Left ventricle myocardium inferior (tissue), 1 donor: ENCODE measurements at places on chromosomes 1 and 21.

DNA sequence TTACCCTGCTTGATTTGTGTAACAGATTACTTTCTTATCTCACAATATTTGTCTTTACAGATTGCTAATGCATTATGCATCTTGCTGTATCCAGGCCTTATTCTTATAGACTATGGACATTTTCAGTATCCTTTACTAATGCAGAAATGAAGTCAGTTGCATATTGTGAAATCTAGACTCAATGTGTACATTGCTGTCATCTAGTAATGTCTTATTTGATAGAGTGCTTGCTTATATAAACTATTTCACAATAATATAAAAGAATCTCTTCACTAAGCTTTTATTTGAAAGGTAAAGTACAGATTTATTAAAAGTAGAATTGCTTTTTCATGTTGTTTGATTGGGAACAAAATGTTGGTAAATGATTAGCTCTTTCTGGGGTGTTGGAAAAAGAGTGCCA lies 39.6 kb downstream of the ALG6 start:
- DNase-seq, result no peak

DNA sequence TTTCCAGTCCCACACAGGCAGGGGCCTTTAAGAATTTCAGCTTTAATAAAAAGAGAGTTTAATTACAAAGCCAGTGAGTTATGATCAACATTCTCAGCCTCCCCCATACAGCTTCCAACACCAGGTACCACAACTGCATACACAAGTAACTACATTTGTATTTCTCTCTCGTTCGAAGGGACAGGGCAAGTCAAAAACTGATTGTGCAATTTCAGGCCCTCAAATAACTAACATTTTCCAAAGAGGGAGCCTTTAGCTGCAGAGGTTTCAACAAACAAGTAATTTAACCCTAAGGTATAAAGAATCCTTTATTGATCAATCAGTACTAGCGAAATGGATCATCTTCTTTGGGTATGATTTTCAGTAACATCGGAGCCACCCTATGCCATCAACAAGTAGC lies 142.4 kb downstream of the ZNF281 start:
- DNase-seq, result no peak

DNA sequence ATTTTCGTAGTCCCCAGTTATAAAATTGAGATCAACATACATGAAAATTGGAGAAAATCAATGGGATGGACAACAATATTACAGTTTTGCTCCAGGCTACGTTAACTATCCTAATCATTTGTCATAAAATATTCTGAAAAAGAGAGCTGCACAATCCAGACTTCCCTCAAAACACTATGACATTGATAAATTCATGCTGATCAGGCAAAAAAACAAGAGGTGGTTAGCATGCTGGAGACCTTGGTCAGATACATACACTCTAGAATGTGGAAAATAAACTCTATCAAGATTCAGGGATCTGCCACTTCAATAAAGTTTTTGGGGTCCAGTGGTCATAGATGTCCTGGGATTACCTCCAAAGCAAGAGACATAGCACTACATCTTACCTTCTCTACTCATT lies 32.5 kb upstream of the ARHGAP29 start:
- no peak for DNase-seq

DNA sequence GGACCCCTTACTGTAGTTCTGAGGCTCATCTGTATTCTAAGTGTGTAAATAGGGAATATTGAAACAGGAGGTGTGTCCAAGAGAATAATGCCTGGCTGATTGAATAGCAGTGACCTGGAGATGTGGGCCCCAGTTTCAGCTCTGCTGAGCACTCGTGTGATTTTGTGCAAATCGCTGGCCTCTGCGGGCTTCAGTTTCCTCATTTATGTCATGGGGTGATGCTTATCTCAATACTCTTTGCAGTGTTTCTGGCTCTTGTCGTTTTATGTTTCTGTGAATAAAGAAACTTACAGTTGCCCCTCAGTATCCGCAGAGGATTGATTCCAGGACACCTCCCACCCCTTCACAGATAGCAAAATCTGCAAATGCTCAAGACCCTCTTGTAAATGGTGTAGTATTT lies 5.0 kb downstream of the COG2 start:
- DNase-seq, result no peak

DNA sequence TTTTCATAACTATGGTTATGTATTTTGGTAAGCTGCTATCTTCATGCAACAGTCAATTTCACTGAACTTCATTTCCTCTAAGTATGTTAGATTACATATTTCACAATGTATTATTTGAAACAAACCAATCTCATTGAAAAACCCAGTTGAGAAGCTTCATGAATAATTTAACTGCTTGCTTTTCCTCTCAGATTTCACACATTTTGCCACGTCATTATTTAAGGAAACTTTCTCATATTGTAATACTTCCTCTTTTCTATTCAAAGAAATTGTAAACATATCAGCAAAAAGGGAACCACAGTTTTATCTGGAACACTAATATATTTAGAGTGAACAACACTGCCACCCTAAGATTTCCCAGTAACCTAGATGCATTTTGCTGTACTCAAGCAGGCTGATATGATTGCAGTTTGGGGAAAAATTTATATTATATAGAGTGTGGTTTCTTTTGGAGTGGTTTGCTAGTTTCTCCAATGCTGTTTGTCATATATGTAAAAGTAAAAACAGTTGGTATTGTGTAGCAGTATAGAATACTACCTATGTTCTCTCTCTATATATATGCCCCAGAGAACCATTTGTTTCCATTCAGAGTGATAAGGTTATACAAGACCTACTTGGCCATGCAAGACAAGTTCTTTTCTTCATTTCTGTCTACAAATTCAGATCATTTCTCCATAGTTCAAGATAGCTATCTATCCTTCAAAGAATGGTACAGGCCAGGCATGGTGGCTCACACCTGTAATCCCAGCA lies 28.4 kb upstream of the AHCTF1 start:
- no peak for DNase-seq

- DNase-seq, result no peak
These were observed 39.8 kb upstream of the TNR start for GRCh38 chr1:175783126-175783722.

DNA sequence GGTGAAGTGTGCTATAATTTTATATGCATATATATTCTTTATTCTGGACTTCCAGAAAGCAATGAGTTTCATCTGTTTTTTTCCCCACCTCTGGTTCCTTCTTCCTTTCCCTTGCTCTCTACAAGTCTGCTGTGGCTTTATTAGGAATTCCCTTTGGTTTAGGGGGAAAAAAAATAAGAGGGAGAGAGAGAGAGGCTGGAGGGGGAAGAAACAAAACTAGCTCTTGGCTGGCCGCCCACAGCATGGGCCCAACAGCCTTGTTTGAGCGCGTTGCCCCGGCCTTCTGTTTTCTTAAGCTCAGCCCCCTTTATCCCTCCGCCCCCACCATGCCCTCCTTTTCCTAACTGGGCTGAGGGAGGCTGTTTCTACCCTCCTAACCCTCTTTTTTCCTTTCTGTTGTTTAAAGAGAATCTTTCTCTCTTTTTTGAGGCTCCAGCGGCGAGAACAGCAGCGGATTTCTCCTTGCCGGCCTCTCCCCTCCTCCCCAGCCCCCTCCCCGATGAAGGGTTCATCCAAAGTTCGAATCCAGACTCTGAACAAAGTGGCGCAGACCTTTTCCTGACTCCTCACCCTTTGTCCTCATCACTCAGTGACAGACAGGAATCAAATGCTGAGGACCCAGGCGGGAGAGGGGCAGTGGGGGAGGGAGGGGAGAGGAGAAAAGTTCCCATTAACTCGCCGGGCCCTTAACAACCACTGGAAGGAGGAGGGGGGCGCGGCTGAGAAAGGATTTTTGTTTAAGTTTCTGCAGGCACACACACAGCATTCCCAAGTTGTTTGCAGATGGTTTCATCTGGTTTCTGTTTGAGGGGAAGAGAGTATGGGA lies 29.7 kb downstream of the PBX1 start:
- DNase-seq, result peak; percentile 81

DNA sequence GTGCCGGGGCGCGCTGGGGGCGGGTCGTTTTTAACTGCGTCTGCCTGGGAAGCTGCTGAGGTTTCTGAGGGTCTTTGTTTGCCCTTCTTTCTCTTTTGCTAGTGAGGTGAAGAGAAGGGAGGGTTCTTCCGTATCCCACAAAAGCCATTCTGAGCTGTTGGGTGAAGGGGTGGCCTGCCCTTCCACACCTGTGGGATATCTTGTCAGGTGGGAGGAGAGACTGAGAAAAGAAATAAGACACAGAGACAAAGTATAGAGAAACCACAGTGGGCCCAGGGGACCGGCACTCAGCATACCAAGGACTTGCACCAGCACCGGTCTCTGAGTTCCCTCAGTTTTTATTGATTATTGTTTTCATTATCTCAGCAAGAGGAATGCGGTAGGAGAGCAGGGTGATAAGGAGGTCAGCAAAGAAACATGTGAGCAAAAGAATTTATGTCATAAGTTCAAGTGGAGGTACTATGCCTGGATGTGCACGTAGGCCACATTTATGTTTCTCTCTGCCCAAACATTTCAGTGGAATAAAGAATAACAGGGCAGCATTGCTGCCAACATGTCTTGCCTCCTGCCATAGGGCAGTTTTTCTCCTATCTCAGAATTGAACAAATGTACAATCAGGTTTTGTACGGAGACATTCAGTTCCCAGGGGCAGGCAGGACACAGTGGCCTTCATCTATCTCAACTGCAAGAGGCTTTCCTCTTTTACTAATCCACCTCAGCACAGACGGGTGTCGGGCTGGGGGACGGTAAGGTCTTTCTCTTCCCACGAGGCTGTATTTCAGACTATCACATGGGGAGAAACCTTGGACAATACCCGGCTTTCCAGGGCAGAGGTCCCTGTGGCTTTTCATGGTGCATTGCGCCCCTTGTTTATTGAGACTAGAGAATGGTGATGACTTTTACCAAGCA lies 972 bp downstream of the PGBD2 start:
- DNase-seq, result peak; percentile 30

GRCh38 chr1:87880098-87880760 lies 551.5 kb downstream of the LMO4 start:
- DNase-seq, result no peak

GRCh38 chr1:55131218-55131617 lies 83.9 kb downstream of the USP24 start:
- no peak for DNase-seq

- no peak for DNase-seq
These were observed 407 bp downstream of the IGSF3 start for GRCh38 chr1:116667078-116667574.

GRCh38 chr1:42168391-42168670 lies 3.8 kb upstream of the GUCA2A start:
- DNase-seq, result no peak

DNA sequence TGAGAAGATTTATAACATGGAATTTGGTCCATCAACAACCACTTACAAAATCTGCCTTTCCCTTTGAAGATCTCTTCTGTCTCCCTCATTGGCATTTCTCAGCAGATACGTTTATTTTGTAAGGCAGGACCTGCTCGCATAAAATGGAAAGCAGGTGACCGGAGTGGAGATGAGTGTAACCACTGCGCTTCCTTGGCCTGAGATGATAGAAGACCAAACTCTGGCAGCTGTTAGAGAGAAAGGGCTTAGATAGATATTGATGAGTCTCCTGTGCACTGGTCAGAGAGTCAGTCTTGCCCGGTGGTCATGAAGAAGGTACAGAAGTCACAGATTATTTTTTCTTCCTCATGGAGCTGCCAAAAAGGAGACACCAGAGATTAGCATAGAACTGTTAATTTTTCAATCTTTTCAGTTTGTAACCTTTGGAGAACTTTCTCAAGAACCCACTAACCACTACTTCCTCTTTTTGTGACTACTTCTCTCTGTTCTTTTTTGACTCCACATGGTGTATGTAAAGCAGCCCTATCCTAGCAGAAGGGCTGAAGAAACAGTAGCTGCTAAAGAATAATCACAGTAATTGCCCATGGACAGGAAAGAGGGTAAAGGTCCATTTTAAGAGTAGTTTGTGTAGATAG lies 47.6 kb downstream of the FCRL3 start:
- DNase-seq, result no peak

DNA sequence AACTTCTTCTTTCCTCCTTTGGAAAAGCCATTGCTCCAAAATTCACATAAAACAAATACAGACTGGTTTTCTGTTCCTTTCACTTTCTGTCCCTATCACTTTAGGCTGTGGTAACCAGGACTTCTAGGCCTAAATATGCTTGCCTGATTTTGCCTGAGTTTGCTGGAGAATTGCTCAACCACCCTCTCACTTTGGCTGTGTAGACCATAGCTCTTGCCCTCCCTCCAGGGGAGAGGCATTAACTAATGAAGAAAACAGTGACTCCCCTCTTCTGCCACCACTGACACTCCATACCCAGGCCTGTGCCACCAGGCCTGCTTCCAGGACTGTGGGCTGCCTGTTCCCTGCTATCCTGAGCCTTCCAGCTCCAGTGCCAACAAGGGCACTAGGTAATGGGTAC lies 163.5 kb downstream of the TOMM20 start:
- DNase-seq, result no peak

DNA sequence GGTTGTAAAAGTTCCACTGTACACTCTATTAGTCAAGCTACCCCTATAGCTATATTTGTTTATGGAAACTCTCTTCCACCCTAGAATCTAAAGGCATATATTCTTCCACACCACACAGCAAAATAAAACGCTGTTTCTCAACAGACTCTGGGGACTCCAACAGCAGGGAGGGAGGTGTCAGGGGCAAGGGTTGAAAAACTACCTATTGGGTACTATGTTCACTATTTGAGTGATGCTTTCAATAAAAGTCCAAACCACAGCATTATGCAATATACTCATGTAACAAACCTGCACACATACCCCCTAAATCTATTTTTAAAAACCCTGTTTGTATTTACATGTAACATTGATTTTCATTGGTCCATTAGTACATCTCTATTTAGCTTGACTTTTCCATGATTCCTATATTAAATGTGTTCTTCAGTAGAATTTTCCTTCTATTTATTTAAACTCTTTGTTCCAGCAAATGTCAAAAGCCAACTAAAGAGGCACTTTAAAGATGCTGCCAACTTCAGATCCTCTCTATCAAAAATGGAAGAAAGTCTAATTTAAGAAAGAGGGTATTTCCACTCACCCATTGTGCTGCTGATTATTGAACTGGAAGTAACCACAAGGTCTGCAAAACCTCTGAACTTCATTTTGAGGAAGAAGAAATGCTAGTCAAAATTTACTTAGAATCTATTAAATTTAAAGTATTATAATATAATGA lies 26.2 kb downstream of the RGS7 start:
- no peak for DNase-seq

DNA sequence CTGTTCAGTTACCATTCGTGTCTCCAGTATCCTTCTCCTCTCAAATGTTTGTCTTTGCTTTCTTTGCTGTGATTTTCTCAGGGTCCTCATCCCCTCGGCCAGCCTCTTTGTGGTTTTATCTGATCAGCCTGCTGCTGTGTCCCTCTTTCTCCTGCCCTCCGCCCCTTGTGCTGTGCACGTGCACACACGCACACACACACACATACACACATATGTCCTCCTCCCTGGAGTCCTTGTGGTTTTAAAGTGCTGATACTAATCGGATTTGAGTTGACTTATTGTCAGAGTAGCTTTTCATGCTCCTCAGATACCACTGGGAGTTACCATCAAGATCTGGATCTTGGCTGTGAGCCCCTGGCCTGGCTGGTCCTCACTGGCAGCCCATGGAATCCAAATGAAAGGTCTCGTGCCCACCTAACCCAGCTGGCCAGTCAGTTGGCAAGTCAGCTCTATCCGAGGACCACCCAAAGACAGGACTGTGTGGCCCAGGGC lies 34.1 kb downstream of the QSOX1 start:
- DNase-seq, result no peak
